ENCODE measurements at places on chromosomes 6 and 20. TPM values are rescaled to one million over a fixed set of nuclear protein-coding genes. Genes with fewer than 3 reads are reported as not detected.

The TREM1 gene
- total RNA-seq, result 0.62 TPM

The GSTA2 gene
- total RNA-seq, result not detected

The FAM209B gene
- total RNA-seq, result 0.43 TPM

The HELZ2 gene
- 18.7 TPM for total RNA-seq

The PDSS2 gene
- 11.4 TPM for total RNA-seq
